ENCODE measurements at places on chromosomes 4 and X. TPM values are rescaled to one million over a fixed set of nuclear protein-coding genes. Genes with fewer than 3 reads are reported as not detected.

MGAT4D gene
- not detected for total RNA-seq

TBC1D9 gene
- total RNA-seq, result 50.2 TPM

SLC4A4 gene
- 22.0 TPM for total RNA-seq

ARHGAP10 gene
- total RNA-seq, result 30.6 TPM

FGFR3 gene
- total RNA-seq, result 0.59 TPM

ELF2 gene
- 23.5 TPM for total RNA-seq

SPACA5 gene
- not detected for total RNA-seq

FANCB gene
- total RNA-seq, result 4.5 TPM

ZIC3 gene
- not detected for total RNA-seq

RGN gene
- 1.5 TPM for total RNA-seq

All from smooth muscle cell of the umbilical artery (primary cell).